ENCODE measurements at places on chromosomes 5 and 9.

DNA sequence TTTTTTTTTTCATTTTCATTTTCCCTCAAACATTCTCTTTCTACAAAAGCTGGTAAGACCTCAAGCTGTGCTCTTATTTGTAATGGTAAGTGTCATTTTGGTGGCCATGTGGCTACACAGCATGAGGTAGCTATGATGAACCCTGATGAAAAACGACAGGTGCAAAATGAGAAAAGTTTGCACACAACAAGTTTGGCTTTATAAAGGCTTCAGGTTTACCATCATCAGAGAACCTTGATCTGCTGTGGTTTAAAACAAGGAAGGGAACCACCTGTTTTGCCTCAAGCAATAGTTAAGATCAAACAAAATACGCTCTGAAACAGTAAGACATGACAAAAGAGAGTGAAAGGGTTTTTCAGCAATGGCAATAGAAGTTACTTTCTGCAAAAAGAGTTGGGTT lies 1124.6 kb upstream of the ACO1 start:
- DNase-seq = no peak

DNA sequence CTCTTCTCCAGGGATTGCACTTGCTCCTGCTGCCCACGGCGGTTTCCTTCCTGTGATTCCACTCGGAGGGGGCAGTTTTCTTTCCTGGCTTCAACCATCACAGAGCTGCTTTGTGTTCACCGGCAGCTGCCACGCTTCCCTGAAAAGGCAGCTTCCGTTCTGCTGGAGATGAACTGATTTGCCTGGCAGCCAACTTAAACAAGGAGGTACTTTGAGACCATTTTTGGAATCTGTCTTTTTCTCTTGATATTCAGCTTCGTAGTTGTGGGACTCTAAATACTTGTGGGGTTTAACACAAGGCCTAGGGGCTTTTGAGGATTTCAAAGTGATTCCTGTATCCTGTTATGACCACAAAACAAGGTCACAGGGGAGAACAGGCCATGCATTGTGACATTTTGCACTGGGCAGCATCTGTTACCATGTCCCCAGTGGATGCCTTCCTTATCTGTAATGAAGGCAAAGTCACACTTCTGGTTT lies 192.0 kb downstream of the MTRR start:
- DNase-seq = no peak

DNA sequence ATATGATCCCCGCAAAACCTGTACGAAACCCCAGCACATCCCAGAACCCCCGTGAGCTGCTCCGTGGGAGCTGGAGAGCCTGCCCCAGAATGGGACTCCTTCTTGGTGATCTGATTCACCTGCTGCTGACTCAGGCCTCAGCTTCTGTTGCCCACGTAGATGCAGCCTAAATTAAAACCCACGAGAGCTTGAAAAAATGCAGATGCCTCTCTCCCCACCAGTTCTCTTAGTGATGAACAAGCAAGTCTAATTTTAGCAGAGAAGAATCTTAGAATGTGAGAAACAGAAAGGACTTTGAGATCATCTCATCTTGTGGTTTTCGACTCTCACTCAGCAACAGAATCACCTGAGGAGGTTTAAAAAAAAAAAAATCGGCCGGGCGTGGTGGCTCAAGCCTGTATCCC lies 57.6 kb downstream of the TMOD1 start:
- no peak for DNase-seq

DNA sequence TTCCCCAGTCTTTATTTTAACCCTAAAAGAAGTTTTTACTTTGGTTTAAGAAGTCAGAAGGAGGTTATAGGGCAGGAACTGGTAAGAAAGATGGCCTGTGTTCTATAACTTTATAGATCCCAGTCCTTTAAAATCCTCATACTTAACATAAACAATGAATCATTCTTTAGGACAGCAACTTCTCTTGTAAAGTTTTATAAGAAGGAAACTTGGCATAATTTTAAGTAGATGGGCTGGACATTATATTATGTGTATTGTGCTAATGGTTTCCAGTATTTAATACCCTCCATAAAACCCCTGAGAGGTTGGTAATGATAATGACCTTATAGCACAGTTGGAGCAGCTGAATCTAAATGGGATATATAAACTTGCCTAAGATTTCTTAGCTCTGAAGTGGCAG lies 247.2 kb downstream of the FAM170A start:
- no peak for DNase-seq

- DNase-seq = no peak
Observed at GRCh38 chr5:175461370-175461769, 17.0 kb upstream of the SFXN1 start.

DNA sequence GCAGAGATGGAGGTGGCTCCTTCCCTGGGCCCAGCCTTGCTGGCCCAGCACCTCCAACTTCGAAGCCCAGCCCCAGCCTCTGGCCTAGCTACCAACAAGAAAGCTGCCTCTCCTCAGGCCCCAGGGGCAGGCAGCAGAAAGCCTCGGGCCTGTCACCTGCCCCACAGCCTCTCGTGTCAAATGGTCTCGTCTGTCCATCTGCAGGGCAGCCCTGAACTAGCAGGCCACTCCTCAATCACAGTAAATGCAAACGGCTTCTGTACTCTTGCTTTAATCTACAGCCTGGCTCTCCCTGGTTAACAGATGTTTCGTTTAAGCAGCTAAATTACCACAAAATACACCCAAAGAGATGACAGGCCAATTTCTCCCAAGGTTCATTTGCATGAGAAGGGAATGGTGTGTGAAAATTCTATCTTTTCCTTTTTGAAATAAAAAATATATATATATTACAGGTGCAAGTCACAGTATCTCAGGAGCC lies 21.5 kb downstream of the VAV2 start:
- no peak for DNase-seq

- DNase-seq = no peak
Observed at GRCh38 chr5:139994234-139994633, 48.9 kb downstream of the NRG2 start.

- no peak for DNase-seq
Observed at GRCh38 chr5:4145511-4145910, 549.9 kb downstream of the IRX1 start.

- DNase-seq = no peak
Observed at GRCh38 chr9:72202009-72202408, 52.8 kb downstream of the GDA start.

- no peak for DNase-seq
Observed at GRCh38 chr5:42021923-42022322, 96.8 kb downstream of the FBXO4 start.

DNA sequence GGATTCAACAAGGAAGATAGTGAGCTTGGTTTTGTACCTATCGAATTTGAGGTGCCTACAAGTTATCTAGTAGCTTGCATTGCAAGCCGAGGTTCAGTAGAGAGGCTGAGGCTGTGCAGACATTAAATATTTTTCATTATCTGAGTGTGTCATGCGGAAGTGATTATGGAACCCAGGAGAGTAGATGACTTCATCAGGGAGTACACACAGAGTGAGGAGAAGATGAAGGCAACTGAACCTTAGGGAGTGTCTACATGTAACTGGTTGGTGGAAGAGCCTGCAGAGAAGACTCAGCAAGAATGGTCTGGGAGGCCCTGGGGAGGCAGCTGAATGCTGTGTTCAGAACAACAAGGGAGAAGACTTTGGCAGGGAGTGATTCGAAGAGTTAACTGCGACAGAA lies 393.9 kb downstream of the ARHGEF28 start:
- DNase-seq = no peak

DNA sequence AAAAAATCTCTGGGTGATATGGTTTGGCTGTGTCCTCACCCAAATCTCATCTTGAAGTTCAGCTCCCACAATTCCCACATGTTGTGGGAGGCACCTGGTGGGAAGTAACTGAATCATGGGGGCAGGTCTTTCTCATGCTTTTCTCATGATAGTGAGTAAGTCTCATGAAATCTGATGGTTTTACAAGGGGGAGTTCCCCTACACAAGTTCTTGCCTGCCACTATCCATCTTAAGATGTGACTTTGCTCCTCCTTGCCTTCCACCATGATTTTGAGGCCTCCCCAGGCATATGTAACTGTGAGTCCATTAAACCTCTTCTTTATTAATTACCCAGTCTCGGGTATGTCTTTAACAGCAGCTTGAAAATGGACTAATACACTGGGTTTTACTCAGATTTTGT lies 513.9 kb downstream of the TLE4 start:
- no peak for DNase-seq

DNA sequence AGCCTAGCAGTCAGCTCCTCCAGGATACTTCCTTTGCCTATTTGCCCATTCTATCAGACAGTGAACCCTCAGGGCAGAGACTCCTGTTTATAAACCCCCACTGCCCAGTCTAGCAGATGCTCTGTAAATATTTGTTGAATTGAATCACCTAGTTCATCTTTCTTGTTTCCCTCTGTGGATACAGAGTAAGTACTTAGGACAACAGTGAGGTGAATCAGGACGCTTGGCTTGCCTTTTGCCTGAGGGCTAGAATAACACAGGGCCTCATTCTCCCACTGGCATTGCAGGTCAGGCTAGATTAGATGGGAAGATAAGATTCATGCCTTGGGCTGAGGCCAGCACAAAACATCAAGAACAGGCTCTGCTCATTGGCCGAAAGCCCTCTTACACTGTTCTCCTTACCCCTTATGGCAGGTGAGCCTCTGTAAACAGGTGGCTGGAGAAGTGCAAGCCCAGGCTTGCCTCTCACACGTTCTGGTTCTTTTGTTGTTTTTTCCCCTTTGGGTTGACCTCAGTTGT lies 22.2 kb downstream of the TNFSF8 start:
- no peak for DNase-seq

DNA sequence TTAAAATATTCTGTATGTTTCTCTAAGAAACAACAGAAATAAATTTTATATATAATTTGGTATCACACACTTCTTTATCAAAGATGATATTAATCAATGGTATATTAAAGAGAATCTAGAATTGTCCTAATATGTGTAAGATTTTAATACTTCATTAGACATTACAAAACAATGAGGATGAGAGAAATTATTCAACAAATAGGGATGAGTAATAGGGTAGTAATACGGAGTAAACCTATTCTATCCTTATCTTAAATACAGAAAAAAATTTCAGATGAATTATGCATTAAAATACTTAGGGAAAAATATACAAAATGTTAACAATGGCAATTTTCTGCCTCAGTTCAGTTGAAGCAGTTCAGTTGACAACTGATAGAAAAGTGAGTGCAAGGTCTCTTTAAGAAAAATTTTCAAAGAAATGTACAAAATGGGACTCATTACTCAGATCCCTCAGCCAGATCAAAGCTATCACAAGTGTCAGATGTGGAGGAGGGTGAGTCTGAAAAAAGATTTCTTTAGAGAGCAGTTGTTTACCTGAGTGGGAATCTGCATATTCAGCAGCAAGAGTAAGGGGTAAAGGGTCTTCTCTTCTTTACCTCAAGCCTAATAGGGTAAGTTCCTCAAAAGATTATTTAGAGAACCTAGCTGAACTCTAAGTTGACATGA lies 56.7 kb upstream of the GCNT4 start:
- no peak for DNase-seq

GRCh38 chr9:82810915-82811314 lies 252.0 kb downstream of the RASEF start:
- no peak for DNase-seq

GRCh38 chr5:130545291-130545690 lies 619.8 kb downstream of the HINT1 start:
- DNase-seq = no peak

GRCh38 chr5:136201870-136202269 lies 8.9 kb upstream of the SMIM32 start:
- DNase-seq = no peak

- no peak for DNase-seq
Observed at GRCh38 chr5:129135633-129136032, 41.1 kb downstream of the ISOC1 start.

- DNase-seq = no peak
Observed at GRCh38 chr5:140018920-140019644, 24.0 kb downstream of the NRG2 start.

DNA sequence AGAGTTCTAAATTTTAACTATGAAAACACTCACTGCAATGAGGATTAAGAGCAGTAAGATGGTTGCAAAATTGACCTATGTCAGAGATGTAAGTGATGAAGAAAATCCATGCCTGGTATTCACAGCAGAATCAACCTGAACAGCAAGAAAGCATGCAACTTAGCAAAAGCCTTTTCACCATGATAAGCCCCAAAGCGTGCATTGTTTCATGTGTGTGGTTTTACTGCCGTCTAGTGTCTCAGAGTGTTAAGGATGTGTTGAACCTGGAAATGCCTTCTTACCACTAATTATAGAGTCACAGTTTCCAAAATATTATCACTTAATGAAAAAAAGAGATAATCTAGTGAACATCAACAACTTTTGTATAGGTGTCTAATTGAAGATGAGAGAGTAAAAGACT lies 415.2 kb upstream of the TRPC7 start:
- no peak for DNase-seq

DNA sequence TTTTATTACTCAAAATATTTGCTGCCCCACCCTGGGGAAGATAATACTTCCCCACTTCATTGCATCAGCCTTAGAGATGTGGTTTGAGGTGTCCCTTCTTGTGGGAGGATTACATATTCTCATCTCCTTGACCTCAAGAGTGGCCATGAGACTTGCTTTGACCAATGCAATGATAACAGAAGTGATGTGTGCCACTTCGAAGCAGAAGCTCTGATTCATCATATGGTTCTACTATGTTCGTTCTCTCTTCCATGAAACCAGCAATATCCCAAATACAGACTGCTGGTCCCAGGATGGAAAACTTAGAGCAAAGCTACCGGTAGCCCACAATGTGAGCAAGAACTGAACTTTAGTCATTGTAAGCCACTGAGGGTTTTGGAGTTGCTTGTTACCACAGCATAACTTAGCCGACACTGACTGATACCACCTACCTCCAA lies 92.0 kb downstream of the THBS4 start:
- no peak for DNase-seq

GRCh38 chr5:139690064-139690802 lies 42.1 kb downstream of the CXXC5 start:
- DNase-seq = peak; percentile 87

DNA sequence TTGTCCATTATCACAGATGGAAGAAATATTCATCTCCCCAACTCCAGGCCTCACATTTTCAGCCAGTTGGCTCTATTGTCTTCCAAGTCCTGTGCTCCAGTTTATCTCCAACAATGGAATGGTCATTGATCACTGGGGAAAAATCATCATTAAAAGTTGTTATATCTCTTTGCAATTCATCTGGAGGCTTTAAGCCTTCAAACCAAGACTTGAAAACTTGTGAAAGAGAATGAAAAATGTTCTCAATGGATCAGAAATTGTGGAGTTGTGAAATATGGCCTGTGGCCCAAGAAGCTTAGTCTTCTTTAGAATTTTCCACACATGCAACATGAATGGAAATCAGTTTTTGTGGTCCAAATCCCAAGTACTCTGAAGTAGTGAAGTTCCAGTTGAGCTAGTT lies 569.6 kb downstream of the EBF1 start:
- no peak for DNase-seq

DNA sequence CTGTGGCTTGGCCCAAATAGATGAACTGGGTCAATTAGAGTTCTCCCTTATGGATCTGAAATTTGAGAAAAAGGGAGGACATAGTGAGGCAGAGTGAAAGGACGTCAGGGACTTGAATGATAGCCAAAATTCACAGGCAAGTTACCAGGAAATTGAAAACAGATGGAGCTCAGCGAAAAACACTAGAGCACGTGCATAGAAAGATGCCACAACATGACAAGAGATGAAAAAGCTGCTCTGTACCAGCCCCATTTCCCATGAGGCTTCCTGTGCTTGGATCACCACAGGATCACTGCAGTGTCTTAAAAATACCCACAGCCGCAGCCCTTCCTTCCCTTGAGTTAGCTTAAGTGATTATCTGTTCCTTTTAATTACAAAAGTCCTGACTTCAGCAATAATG lies 39.0 kb upstream of the HOMER1 start:
- DNase-seq = no peak

GRCh38 chr5:117590944-117591343 lies 1016.3 kb upstream of the SEMA6A start:
- no peak for DNase-seq

Measured in D721Med (cell line).